ENCODE measurements at places on chromosomes 13 and 19.

DNA sequence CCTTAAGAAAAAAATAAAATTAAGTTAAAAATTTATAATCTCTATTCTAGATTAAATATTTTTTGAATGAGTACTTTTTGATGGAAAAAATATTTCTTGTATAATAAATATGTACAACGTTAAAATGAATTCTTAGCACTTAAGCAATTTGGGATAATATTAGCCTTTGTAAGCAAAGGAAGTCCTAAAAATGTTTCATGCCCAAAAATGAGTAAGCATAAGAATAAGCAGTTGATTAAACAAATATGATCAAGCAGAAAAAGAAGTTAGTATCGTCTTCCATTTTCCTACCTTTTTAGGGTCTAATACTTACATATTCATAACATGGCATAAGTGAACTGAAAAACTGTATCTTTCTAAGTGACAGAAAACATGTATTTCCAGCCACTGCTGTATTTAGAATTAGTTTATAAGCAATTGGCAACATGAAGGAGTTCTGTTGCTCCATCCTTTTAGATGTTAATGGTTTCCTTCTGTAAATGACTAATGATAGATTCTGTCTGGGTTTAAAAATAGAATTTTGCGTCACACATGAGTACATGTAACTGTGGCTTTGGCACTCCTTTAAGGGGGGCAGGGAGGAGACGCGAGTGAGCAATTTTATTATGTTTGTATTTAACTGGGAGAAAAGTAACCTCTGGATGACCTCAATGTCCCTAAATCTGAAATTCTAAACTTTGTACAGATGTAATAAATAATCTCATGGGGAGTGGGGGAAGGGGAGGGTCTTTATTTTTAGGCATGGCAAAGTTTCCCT lies 237.4 kb downstream of the RGCC start:
- no peaks in the 10 kb centered on the region for H3K27me3 ChIP-seq
- no peak for DNase-seq
- no peak overlapping the region for H3K27ac ChIP-seq
- H3K36me3 ChIP-seq: peaks cover 18% of the 10 kb centered on the region

GRCh38 chr19:34501339-34502320 lies 20.1 kb downstream of the WTIP start:
- H3K36me3 ChIP-seq: no peaks in the 10 kb centered on the region
- no peaks in the 10 kb centered on the region for H3K27me3 ChIP-seq
- peaks cover 8% of the 10 kb centered on the region for H3K4me1 ChIP-seq
- H3K4me3 ChIP-seq: no peak overlapping the region

DNA sequence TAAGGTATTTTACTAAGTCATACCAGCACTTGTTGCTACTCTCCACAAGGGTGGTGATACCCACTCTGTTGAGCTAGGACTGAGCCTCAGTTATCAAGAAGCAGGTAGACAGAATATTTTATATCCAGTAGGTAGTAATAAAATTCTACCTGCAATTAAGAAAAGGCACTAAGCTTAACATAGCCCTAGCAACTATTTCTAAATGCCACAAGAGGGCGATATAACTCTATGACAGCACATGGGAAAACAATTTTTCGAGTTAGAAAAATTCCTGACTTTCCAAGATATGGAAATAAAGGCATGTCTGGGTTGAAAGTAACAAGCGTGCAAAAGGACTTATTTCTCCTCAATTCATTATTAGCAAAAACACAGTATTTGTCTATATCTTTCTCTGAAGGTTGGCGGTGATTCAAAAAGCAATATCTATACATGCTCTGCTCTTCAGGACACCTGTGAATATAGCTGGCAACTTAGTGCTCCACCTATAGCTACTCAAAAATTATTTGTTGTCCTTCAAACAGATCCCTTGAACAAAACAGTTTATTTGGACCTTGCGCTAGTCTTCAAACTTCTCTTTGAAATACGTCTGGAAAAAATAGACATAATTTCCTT lies 14.7 kb downstream of the CCDC169 start:
- H3K27ac ChIP-seq: no peak overlapping the region
- DNase-seq: no peak
- no peak overlapping the region for H3K4me3 ChIP-seq
- peaks cover 30% of the 10 kb centered on the region for H3K27me3 ChIP-seq

DNA sequence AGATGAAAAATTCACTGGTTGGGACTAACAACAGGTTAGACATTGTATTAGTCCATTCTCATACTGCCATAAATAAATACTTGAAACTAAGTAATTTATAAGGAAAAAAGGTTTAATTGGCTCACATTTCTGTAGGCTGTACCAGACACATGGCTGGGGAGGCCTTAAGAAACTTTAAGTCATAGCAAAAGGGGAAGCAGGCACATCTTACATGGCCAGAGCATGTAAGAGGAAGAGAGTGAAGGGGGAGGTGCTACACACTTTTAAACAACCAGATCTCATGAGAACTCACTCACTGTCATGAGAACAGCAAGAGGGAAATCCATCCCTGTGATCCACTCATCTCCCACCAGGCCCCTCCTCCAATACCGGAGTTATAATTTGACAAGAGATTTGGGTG lies 125.9 kb downstream of the SUCLA2 start:
- peaks cover 8% of the 10 kb centered on the region for H3K36me3 ChIP-seq
- no peak for DNase-seq
- H3K4me3 ChIP-seq: no peak overlapping the region
- H3K4me1 ChIP-seq: no peaks in the 10 kb centered on the region
- H3K27me3 ChIP-seq: no peaks in the 10 kb centered on the region

GRCh38 chr13:46595136-46595884 lies 42.3 kb downstream of the LRCH1 start:
- peaks cover 82% of the 10 kb centered on the region for H3K4me1 ChIP-seq
- H3K4me3 ChIP-seq: no peak overlapping the region
- H3K27me3 ChIP-seq: peaks cover 7% of the 10 kb centered on the region

DNA sequence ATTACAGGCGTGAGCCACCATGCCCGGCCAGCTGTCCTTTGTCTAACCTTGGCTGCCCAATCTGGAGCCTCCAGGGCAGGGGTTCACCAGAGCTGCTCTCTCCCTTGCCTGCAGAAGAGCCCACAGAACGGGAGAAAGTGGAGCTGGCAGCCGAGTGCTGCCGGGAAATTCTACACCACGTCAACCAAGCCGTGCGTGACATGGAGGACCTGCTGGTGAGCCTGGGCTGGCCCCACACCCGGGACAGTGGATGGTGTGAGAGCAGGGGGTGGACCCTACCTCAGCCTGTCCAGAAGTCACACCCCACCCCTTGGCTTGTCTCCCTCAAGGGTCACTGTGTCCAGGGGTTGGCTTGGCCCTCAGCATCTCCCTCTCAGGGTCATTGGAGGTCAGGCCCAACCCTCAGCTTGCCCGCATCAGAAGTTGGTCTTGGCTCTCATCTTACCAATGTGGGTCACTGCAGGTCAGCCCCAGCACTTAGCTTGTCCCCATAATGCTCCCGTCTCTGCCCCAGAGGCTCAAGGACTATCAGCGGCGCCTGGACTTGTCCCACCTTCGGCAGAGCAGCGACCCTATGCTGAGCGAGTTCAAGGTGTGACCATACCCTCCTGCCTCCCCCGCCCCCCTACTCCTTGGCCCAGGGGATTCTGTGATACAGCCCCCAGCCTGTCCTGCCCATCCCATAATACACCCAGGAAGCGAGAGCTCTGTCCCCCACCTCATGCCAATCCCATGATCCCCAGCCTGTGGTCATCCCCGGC lies 20.4 kb downstream of the ARHGEF1 start:
- no peaks in the 10 kb centered on the region for H3K27me3 ChIP-seq
- peaks cover 26% of the 10 kb centered on the region for H3K4me1 ChIP-seq
- no peak overlapping the region for H3K27ac ChIP-seq
- H3K4me3 ChIP-seq: no peak overlapping the region
- DNase-seq: no peak

DNA sequence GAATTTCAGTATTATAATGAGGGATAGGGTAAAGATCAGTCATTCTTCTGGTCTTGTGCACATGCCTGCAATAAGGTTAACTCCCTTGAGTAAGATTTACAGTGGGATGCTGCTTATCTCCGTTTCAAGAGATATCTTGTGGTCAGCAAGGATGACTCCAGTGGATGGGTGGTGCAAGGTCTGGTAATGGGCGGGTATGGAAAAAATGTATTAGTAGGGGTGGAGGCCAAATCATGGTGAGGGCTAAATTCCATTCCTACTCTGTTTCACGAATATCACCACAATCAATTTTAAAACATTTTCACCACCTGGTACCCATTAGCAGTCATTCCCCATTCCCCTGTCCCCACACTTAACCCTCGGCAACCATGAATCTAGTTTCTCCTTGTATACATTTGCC lies 40.6 kb downstream of the CCDC122 start:
- H3K36me3 ChIP-seq: peaks cover 2% of the 10 kb centered on the region
- no peak for DNase-seq
- no peak overlapping the region for H3K27ac ChIP-seq
- no peaks in the 10 kb centered on the region for H3K4me1 ChIP-seq
- H3K27me3 ChIP-seq: no peaks in the 10 kb centered on the region

DNA sequence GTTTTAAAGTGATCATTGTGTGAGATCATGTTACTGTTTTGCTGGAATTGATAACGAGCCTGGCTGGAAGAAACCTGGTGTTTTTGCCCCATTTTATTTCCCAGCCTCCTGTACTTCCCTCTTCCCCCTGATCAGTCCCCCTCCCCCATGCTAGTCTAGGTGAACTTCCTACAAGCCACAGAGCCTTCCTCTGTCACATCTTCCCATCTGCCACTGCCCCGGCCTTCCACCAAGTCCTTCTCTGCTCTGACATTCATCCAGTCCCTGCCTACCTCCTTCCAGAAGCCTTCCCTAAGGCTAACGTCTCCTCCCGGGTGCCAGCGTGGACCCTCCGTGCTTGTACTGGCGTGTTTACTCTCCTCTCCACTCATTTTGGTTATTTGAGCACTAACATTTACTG lies 14.3 kb downstream of the FARP1 start:
- H3K4me1 ChIP-seq: no peaks in the 10 kb centered on the region
- no peaks in the 10 kb centered on the region for H3K36me3 ChIP-seq
- no peak overlapping the region for H3K4me3 ChIP-seq
- peaks cover 13% of the 10 kb centered on the region for H3K27me3 ChIP-seq
- DNase-seq: no peak

DNA sequence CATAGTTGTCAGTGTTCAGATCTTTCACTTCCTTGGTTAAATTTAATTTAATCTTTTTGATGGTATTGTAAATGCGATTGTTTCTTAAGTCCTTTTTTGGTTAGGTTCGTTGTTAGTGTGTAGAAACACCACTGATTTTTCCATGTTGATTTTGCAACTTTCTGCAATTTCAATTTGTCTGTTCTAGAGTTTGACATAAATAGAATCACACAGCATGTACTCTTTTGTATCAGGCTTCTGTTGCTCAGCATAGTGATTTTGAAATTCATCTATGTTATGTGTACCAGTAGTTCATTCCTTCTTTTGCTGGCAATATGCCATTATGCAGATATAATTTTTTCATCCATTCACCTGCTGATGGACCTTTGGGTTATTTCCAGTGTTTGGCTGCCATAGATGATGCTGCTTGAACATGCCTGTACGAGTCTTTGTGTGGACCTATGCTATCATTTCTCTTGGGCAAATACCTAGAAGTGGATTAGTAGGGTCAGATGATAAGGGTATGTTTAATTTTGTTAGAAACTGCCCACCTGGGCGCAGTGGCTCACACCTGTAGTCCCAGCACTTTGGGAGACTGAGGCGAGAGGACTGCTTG lies 33.1 kb downstream of the BICRA start:
- H3K4me3 ChIP-seq: no peak overlapping the region
- peaks cover 26% of the 10 kb centered on the region for H3K4me1 ChIP-seq
- DNase-seq: no peak

- no peaks in the 10 kb centered on the region for H3K4me1 ChIP-seq
- DNase-seq: no peak
- H3K4me3 ChIP-seq: no peak overlapping the region
- H3K27me3 ChIP-seq: no peaks in the 10 kb centered on the region
Observed at GRCh38 chr13:64928696-64929499, 2301.2 kb downstream of the PCDH9 start.

DNA sequence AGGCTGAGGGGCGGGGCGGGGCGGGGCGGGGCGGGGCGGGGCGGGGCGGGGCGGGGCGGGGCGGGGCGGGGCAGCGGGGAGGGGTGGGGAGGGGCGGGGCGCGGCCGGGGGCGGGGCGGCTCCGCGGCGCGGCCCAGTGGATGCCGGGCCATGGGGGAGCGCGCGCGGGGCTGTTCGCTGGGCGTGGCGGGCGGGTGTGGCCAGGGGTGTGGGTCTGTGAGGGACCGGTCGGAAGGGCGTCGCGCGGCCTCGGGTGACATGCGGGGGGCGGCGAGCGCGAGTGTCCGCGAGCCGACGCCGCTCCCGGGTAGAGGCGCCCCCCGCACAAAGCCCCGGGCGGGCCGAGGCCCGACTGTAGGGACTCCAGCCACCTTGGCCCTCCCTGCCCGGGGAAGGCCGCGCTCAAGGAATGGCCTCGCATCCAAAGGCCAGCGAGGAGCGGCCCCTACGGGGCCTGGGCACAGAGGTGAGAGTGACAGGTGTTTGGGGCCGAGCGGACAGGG lies at the start of gene ZFP28:
Gene ZFP28 (plus strand): TSS at position 188 of the 503 bp plus-strand sequence. CDS start 71 bp downstream, at position 259.
- H3K36me3 ChIP-seq: peaks cover 54% of the 10 kb centered on the region
- peak within 1 kb of the TSS; percentile 90 for H3K4me3 ChIP-seq
- peak; percentile 78 for DNase-seq
- H3K27me3 ChIP-seq: no peaks in the 10 kb centered on the region
- H3K27ac ChIP-seq: peak within 1 kb of the TSS; percentile 87

GRCh38 chr19:33175886-33176669 lies 18.1 kb upstream of the LRP3 start:
- H3K4me1 ChIP-seq: peaks cover 49% of the 10 kb centered on the region
- H3K27me3 ChIP-seq: peaks cover 4% of the 10 kb centered on the region
- H3K36me3 ChIP-seq: no peaks in the 10 kb centered on the region
- peak overlapping the region; percentile 93 for H3K4me3 ChIP-seq
- no peak for DNase-seq
- H3K27ac ChIP-seq: peak overlapping the region; percentile 100

GRCh38 chr13:26061947-26062346 lies 10.1 kb upstream of the SHISA2 start:
- peaks cover 4% of the 10 kb centered on the region for H3K27me3 ChIP-seq
- H3K36me3 ChIP-seq: no peaks in the 10 kb centered on the region
- no peak overlapping the region for H3K4me3 ChIP-seq

DNA sequence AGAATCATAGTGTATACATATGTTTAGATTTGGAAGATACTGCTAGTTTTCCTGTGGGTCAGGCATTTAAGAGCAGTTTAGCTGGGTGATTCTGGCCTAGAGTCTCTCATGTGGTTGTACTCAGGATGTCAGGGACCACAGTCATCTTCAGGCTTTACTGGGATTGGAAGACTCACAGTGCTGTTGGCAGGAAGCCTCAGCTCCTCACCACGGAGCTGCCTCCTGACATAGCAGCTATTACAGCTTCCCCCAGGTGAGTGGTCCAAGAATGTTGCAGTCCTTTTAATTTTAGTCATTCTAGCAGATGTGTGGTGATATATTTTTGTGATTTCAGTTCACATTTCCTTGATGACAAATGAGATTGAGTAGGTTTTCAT lies 16.9 kb upstream of the GPR18 start:
- H3K27ac ChIP-seq: peak overlapping the region; percentile 87
- H3K27me3 ChIP-seq: no peaks in the 10 kb centered on the region
- H3K36me3 ChIP-seq: peaks cover 36% of the 10 kb centered on the region
- peak; percentile 44 for DNase-seq
